Activated naive CD8-positive, alpha-beta T cell treated with anti-CD3 and anti-CD28 coated beads, Interleukin-2, amount 10 ng/mL, durations not matched to agents 7 days and 5 days (primary cell): ENCODE measurements at places on chromosomes 5 and 9. TPM values are rescaled to one million over a fixed set of nuclear protein-coding genes. Genes with fewer than 3 reads are reported as not detected.

FBN2 gene
- not detected for total RNA-seq

UQCRQ gene
- 286 TPM for total RNA-seq

- no peak for DNase-seq
- H3K27me3 ChIP-seq: peaks cover 10% of the 10 kb centered on the region
- no peak overlapping the region for H3K27ac ChIP-seq
- no peaks in the 10 kb centered on the region for H3K4me1 ChIP-seq
- no peaks in the 10 kb centered on the region for H3K36me3 ChIP-seq
- H3K4me3 ChIP-seq: no peak overlapping the region
These were observed 102.2 kb upstream of the MOCS2 start for GRCh38 chr5:53211799-53212198.

CCL27 gene
- 0.43 TPM for total RNA-seq

GALNT12 gene
- 12.6 TPM for total RNA-seq

LCN6 gene
- not detected for total RNA-seq

DNA sequence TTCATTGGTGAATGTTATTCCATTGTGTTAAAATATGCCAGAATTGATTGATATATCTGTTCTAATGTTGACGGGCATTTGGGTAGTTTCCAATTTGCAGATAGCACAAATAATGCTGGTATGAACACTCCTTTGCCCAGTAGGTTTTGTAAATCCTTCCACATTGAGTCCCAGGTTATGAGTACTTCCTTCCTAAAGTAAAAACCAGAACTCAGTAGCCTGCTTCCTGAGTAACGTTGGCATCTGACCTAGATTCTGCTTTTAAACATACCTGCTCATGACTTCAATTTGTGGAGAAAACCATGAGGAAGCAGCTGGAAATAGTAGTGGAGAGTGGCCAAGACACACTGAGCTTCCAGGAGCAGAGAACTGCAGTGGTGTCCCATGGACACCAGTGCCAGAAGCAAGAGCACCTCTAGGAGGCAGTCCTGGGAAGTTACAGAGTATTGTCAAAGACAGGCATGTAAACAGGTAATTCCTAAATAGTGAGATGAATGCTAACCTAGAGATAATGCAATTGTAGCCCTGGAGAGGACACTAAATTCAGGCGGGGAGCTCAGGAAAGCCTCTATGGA, 24.3 kb upstream of the RASGRF2 start:
- no peak for DNase-seq
- H3K36me3 ChIP-seq: peaks cover 2% of the 10 kb centered on the region
- no peaks in the 10 kb centered on the region for H3K27me3 ChIP-seq
- peaks cover 3% of the 10 kb centered on the region for H3K4me1 ChIP-seq
- no peak overlapping the region for H3K4me3 ChIP-seq

DNA sequence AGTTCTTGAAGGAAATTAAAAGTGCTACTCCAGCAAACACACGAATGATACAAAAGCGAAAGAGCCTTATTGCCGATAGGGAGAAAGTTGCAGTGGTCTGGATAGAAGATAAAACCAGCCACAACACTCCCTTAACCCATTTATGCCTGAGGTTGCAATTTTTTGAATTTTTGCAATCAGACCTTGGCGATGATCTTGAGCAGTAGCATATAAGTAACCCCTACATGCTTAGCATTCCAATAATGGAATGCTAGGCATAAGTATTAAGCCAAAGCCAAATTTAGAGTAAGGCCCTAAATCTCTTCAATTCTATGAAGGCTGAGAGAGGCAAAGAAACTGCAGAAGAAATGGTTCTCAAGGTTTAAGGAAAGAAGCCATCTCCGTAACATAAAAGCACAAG, 153.5 kb downstream of the SLC28A3 start:
- H3K27me3 ChIP-seq: peaks cover 13% of the 10 kb centered on the region
- no peak overlapping the region for H3K27ac ChIP-seq
- H3K4me1 ChIP-seq: no peaks in the 10 kb centered on the region
- no peak for DNase-seq

DNA sequence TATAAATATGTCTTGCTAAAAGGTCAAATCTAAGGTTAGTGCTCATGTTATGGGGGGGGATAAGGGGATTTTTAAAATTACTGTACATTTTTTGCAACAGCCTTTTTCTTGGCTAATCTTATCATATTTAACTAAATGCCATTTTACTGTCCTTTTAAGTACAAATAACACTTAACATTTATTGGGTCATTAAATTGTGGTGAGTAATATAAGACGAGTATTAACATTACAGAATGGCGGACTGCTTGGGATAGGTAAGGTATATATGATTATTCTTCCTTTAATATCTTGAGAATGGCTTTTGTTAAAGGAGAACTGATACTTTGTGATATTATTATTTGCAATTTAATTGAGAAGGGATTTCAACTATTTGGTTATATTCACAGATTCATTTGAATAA, 33.2 kb downstream of the GPR151 start:
- no peaks in the 10 kb centered on the region for H3K4me1 ChIP-seq
- no peaks in the 10 kb centered on the region for H3K27me3 ChIP-seq
- no peak overlapping the region for H3K4me3 ChIP-seq
- peaks cover 24% of the 10 kb centered on the region for H3K36me3 ChIP-seq
- no peak for DNase-seq

DNA sequence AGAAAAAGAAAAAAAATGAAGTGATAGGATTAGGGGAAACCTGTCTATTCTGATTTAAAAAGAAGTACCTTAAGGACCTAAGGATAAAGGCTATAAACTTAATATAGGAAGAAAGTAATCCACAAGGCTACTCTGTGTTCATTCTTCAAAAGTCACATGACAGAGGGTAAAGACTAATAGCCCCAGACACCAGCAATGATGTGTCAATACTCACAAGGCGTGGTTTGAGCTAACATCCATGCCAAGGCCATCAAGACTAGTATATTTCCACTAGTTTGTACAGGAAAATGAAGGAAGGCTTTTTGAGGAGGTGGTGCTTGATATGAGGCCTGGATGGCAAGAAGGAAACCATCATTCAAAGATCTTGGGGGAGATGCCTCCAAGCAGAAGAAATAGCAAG, 49.7 kb upstream of the TEX48 start:
- no peak overlapping the region for H3K27ac ChIP-seq
- DNase-seq: no peak
- H3K4me3 ChIP-seq: no peak overlapping the region
- H3K36me3 ChIP-seq: peaks cover 25% of the 10 kb centered on the region
- no peaks in the 10 kb centered on the region for H3K27me3 ChIP-seq

OGN gene
- not detected for total RNA-seq

PRLR gene
- not detected for total RNA-seq

DNA sequence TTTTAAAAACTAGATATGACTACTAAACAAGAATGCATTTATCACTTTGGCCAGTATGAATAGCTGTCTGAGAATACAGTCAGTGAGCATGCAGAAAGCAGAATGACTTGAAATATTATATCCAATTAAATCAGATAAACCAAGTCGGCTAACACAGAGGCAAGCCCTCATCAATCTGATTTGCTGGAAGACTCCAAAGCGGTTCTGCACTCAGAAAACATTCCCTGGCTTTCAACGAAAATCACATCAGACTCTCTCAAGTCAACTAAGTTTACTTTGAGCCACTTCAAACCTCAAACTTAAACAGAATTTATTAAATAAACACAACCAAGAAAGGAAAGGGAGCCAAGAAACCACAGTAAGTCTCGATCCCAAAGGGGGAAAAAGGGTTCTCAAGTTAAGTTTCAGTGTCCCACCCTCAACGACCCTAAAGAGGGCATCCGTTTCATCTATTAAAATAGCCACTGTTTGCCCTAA, 1.4 kb downstream of the MYO10 start:
- no peaks in the 10 kb centered on the region for H3K36me3 ChIP-seq
- peaks cover 49% of the 10 kb centered on the region for H3K27me3 ChIP-seq
- H3K4me1 ChIP-seq: peaks cover 13% of the 10 kb centered on the region
- no peak for DNase-seq

CYSRT1 gene
- total RNA-seq: 0.45 TPM

GRCh38 chr5:146048994-146049703, 56.2 kb downstream of the PLAC8L1 start:
- H3K4me3 ChIP-seq: no peak overlapping the region
- no peak for DNase-seq
- H3K4me1 ChIP-seq: peaks cover 3% of the 10 kb centered on the region
- H3K27me3 ChIP-seq: peaks cover 14% of the 10 kb centered on the region
- no peak overlapping the region for H3K27ac ChIP-seq

NADK2 gene
- 16.5 TPM for total RNA-seq

TNFSF15 gene
- total RNA-seq: 1.0 TPM

DNA sequence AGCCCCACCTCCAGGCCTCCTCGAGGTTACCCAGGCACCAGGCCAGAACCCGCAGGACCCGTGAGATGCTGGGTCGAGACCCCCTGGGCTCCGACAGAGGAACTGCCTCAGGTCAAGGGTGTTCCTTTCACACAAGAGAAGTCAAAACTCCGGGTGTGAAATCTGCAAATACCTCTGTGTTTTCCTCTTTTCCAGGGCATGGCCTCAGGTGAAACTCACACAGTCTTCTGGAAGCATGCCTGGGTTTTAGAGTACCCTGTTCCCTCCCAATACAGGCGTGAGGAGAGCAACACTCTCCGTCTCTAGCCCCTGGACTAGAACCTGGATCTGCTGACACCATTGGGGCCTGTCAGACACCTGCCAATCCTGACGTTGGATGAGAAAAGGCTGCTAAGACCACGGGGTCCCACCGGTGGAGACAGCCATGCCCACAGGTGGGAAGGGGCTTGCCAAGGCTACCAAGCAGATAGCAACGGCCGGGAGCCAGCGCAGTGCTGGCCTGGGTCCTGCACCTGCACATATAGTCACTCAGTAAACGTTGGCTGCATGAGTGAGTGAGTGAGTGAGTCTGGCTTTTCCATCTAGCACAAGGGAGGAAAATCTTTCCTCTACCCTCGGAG, 182.0 kb upstream of the PPP1R26 start:
- no peak overlapping the region for H3K4me3 ChIP-seq
- H3K36me3 ChIP-seq: no peaks in the 10 kb centered on the region
- no peaks in the 10 kb centered on the region for H3K27me3 ChIP-seq
- no peak for DNase-seq

DNA sequence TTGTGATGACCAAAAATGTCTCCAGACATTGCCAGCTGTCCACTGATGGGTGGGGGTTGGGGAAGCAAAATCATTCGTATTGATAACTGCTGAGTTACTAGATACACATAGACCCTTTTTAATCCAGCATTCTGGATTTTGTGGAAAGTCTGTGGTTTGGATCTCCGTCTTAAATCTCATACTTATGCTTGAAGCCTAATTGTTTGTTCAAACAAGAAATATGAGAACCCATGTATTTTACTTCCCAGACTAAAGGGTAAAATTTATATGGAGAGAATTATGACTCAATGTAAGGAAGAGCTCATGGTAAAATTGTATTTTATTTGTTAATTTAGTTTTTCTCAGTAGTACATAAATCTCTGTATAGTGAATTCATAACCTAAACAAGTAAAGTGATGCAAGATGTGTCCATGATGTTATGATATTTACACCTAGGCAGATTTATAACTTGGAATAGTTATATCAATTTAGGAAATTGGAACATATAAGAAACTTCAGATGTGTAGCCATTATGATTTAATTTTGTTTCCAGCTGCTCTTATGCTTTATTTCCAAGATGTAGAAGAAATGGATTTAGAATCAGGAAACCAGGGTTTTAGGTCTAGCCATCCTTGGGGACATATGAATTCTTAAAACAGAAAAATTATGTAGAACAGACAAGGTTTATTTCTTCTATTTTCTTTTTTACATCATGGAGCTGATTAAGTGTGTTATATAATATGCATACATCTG, 4.5 kb upstream of the OGN start:
- no peaks in the 10 kb centered on the region for H3K27me3 ChIP-seq
- H3K36me3 ChIP-seq: peaks cover 6% of the 10 kb centered on the region
- DNase-seq: no peak

SH3PXD2B gene
- 0.28 TPM for total RNA-seq

DNA sequence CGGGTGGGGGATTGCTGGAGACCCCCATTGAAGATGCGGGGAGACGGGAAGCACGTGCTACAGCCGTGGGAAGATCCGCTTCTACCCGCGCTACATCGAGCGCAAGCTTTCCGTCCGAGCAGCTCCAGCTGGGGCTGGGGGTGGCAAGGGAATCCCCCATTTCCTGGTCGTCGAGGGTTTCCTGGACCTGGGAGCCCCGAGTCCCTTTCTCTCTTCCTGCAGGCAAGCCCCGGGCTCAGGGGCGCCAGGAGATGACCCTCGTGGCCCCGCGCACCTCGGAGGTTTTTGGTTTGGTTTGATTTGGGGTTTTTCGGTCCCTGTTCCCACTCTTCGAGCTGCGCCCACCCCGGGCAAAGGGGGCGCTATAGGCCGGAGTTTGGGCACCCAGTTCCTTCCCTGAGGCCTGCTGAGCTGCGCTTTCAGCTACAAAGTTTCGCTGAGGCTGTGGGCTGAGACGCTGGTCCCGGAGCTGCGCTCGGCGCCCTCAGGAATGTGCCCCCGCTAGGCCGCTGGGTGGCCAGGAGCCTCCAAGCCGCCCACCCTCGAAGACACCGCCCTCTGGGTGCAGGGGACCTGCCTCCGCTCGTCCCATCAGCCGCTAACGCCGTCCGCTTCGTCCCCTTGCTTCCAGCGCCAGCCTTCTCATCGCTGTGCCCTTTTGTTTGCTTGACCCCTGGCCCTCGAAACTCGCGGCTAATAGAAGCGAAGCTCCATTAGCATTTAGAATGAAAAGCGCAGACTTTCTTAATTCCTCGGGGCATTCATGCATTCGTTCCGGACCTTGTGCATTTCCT, 2.9 kb downstream of the NR4A3 start:
- peak; percentile 84 for DNase-seq
- peaks cover 69% of the 10 kb centered on the region for H3K4me1 ChIP-seq
- H3K27me3 ChIP-seq: peaks cover 28% of the 10 kb centered on the region
- peaks cover 4% of the 10 kb centered on the region for H3K36me3 ChIP-seq

- peaks cover 23% of the 10 kb centered on the region for H3K27me3 ChIP-seq
- no peak overlapping the region for H3K27ac ChIP-seq
- H3K4me1 ChIP-seq: peaks cover 6% of the 10 kb centered on the region
- H3K4me3 ChIP-seq: no peak overlapping the region
These were observed 259.9 kb downstream of the GADD45G start for GRCh38 chr9:89864731-89865130.

JAKMIP2 gene
- 4.9 TPM for total RNA-seq
